ENCODE measurements at places on chromosomes 4 and X. TPM values are rescaled to one million over a fixed set of nuclear protein-coding genes. Genes with fewer than 3 reads are reported as not detected.

GRCh38 chr4:81021142-81021944, 9.2 kb upstream of the BMP3 start:
- DNase-seq, result no peak

DNA sequence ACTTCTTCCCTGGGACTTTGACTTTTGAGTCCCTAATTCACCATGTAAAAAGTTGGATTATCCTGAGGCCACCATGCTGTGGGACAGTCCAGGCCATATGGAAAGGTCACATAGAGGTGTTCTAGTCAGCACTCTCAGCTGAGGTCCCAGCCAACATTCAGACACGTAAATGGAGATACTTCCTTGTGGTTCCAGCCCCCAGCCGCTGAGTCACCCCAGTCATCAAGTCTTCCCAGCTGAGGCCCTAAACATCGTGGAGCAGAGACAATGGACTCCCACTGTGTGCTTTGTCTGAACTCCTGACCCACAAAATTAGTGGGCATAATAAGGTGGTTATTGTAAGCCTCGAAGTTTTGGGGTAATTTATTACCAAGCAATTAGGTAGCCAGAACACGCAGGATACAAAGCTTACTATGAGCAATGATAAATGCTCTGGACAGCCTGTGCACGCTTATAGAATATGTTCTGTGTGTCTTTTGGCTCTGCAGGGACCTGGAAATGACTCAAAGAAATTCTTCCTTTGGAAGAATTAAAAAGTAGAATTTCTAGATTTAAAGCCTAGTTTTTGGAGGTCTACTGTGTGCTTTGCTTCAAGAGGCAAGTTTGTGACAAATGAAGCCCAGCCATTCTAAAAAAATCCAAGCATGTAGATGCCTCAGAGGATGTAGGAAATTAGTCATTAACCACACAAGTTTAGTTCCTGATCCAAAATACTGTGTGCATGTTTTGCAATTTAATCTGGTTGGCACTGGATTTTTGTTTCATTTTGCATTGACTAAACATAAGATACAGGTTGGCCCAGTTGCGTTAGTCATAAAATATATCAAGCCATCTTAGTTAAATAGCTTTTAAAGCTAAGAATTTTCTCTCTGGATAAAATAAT, 33.2 kb upstream of the SLC9A7 start:
- DNase-seq, result no peak

DNA sequence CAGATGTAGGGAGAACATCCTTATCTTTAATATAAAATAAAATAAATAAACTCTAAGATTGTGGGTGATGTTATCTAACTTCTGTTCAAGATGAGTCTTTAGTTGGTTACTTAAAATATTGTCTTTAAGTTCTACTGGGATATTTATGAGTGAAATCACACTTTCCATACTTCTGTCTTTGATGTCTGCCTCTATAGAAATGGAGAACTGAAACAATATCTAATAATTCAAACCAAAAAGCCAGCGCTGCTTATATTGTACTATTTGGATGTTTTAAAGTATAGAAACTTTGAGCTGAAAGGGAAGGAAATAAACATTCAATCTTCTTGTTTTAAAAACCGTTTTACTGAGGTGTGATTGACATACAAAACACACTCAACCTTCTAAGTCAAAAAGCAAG, 44.8 kb upstream of the RPS6KA3 start:
- DNase-seq, result no peak

- DNase-seq, result no peak
Observed at GRCh38 chr4:147730333-147730732, 1.6 kb upstream of the ARHGAP10 start.

The FGF16 gene
- total RNA-seq, result 0.14 TPM

DNA sequence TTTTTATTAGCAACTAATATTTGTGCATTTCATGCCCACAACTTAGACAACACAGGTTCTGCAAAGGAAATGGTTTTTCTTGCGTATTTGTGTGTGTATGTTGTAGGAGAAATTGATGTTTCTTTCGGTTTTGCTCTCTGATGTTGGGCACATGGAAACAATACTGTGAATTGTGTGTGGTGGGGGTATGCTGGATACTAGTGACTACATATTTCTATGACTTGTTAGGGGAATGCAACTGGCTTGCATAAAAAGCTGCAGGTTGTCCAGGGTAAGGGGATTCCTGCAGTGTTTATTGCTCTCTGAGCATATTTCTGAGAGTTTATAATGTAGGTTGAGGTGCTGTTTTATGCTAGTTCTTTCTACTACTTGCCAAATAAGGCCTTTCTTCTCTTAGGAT, 11.6 kb downstream of the DLG3 start:
- DNase-seq, result no peak

DNA sequence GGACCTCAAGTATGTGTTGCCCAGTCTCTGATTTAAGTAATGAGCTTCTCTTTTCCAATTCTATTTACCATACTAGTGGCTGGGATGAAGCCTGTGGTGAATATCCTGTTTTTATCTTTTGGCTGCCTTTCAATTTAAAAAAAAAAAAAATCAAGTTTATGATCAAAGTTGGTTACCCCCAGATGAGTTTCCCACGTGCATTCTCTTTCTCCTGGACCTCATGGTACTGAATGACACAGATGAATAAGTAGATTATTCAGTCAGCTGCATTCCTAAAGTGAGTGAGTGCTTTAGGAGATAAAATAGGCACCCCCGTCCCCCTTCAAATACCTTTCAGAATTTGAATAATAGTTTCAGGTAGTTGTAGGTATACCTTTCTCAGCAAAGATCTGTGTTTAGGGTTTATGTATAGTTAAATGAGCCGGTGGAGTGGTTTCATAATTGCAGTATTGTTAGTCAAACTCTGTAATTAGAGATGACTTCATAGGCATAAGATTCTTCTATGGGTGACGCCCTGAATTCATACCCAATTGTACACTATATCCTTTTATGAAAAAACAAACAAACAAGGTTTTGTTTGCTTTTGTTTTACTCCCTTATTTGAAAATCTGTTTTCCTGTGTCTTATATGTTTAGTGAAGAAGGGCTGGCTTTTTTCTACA, 41.9 kb downstream of the PLS3 start:
- no peak for DNase-seq
